ENCODE measurements at places on chromosomes 2 and 18.

DNA sequence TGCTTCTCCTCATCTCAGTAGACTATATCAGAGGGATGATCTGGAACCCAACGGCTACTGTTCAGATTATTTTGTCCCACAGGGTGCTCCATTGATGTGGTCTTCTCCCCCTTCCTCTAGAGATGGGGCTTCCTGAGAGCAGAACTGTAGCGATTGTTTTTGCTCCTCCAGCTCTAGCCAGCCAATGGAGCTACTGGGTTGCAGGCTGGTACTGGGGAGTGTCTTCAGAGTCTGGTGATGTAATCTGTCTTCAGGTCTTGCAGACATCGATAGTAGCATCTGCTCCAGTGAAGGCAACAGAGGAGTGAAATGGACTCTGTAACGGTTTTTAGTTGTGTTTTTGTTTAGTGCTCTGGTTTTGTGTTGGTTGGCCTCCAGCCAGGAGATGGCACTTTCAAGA lies 621.9 kb downstream of the RNF144A start:
- DNase-seq: no peak

GRCh38 chr18:33673689-33674088 lies 95.7 kb downstream of the ASXL3 start:
- no peak for DNase-seq

DNA sequence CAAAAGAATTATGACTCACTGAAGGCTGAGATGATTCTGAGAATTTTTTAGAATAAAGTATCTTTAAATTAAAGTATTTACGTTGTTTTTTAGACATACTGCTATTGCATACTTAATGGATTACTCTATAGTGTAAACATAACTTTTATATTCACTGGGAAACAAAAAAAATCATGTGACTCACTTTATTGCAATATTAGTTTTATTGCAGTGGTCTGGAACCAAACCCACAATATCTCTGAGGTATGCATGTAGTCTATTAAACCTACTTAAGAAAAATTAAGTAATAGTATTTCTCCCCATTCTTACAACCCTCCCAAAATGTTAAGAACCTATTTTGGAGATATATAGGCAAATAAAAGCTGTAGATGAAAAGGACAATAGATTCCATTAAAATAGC lies 142.9 kb upstream of the ZNF521 start:
- DNase-seq: no peak

- DNase-seq: no peak
Observed at GRCh38 chr2:19141234-19142004, 217.0 kb downstream of the OSR1 start.

DNA sequence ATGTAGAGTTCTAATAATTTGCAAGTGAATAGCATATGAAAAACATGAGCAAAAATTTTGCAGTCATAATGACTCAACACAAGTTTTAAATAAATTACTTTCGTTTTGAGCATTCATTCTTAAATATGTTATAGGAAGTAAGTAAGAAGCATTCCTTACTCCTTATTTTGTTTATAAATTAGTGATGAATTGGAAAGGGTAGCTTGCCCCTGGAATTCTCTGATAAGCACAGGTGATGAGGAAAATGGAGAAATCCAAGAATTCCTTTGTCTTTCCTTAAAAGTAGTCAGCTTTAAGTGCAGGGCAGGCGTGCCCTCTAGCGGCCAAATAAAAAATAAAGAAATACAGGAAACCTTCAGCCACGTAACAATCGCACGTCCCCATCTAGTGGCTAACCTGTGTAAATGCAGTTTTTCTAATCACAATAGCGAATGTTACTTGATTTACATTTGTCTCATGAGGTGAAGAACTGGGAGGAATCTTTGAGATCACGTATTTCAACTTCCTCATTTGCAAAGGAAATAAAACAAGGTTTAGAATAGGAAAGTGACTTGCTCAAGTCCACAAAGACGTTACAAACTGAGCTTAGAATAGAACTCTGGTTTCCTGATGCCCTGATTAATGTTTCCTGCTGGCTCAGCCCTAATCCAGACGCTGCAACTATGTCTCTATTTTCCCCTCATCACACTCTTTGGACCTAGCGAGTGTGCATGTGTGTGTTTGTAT lies 47.2 kb upstream of the ZNG1B start:
- DNase-seq: peak; percentile 20

DNA sequence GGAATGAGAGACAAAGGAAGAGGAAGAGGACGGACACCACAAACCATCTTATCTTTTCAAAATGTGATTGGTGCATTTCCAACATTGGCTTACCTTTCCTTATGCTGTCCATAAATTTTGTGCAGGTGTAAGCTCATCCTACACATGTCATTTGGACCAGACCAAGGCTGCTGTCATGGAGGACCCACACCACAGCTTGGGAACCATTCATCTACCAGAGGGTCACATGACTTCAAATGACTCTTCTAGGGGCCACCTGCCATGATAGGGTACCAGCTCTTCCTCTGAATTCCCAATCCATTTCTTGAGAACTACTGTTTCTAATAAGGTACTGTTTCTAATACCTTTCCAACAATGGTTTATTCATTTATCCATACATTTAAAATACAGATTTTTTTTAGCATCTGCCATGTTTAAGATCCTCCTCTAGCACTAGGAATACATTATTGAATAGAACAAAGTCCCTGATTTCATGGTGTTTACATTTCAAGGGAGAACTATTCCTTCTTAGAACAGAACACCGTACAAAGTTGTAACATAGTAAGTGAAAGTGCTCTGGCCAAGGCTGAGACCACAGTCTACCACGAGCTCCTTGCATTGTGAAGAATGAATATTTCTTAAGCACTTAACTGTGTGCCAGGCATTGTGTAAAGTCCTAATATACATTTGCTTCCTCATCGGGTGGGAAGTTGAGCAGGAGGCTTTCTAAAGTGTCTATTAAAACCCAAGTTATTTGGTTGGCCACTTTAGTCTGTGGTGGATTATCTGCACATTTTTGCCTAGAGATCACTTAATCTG lies 246.1 kb upstream of the FN1 start:
- DNase-seq: no peak

DNA sequence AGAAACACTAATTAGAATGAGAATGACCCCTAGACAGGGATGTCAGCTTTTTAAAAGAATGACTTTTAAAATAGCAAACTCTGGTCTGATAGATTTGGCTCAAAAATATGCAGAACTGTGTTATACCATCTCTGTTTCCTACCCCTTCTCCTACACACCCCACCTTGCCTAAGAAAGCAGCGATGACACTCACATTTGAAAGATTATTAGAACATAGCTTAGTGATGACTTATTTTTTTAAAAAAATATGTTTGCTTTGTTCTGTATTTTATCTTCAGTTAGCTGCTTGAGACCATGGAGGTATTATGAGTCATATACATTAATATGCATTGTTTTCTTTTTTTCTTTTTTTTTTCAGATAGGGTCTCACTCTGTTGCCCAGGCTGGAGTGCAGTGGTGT lies 176.7 kb upstream of the TPO start:
- no peak for DNase-seq

DNA sequence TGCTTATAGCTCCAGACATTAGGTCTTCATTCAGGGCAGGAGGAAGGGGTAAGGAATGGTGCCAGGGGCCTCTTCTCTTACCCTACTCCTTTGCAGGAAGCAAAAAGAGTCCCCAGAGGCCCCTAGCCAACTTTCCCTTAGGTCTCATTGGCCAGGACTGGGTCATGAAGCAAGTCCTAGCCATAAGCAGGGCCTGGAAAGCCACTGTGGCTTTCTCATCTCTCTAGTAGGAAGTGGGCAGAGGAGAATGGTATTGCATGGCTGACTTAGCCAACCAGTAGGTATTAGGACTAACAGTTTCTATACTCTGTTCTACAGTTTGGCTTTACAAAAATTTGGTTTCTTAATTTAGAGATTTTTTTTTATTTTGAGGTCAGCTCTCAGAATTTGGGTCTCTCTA lies 4.8 kb downstream of the FAM228A start:
- no peak for DNase-seq

GRCh38 chr18:50231621-50232020 lies 34.7 kb downstream of the CFAP53 start:
- no peak for DNase-seq

DNA sequence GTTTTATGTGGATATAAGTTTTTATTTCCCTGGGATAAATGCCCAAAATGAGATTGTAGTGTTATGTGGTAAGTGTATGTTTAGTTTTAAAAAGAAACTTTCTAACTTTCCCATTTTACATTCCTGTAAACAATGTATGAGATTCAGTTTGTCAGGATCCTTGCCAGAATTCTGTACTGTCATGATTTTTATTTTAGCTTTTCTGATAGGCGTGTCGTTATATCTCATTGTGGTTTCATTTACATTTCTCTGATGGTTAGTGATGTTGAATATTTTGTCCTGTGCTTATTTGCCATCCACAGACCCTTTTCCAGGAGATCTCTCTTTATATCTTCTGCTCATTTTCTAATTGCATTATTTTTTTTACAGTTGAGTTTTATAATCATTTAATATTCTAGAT lies 245.6 kb upstream of the CDH2 start:
- no peak for DNase-seq

DNA sequence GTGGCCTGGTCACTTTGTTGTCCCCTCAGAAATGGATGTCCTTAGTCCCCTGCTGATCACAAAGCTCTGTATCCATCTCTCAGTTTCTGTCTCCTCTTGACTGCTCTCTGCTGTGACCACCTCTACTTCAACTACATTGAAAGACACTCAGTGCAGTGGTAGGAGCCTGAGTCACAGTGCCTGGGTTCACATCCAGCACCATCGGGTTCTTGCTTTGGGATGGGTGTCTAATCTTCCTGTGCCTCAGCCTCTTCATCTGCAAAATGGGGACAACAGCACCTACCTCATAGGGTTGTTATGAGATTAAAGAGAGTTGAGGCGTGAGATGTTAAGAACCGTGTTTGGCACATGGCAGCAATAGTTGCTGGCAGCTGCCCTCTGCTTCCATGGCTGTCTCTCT lies 30.6 kb downstream of the YPEL5 start:
- DNase-seq: no peak

DNA sequence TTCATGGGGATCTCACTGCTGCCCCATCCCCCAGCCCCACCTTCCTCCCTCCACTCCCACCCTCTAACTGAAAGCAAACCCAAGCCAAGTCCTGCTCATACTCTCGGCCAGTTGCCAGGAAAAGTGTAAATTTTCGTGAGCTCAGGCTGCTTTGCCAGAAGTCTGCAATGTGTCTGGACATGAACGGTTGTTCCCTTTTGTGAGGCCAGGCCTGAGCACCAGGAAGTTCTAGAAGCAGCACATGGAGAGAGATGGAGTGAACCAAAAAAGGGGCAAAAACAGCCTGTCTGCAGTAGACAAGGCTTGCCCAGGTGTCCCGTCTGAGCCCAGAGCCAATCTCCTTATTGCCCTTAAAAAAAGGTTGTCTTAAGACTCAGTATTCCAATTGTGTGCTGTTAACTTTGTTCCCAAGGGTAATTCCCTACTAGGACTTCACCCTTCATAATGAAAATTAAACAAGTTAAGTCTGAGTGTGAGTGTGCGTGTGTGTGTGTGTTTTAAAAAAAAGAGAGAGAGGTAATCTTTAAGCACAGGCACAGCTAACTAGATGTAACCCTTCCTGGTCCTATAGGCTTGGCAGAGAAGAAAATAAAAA lies 247.1 kb downstream of the BCL11A start:
- DNase-seq: no peak

GRCh38 chr18:54946149-54946581 lies 13.1 kb downstream of the CCDC68 start:
- DNase-seq: no peak

DNA sequence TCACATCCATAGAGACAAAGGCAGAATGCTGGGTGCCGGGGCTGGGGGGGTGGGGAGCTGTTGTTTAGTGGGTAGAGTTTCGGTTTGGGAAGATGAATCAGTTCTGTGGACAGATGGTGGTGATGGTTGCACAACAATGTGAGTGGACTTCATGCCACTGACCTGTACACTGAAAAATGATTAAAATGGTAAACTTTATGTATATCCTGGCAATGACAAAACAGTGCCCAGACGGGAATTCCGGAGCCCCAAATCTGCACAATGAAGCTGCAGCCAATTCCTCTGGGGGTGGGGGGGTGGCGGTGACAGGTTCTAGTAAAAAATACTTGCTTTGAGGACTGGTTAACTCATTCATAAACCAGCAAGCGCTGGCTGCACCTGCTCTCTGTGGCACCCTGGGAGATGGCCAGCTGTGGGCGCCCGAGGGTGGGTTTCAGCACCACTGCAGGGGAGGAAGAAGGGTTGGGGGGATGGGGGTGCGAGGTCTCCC lies 81.8 kb upstream of the HPCAL1 start:
- no peak for DNase-seq

GRCh38 chr2:190582019-190582418 lies 47.5 kb upstream of the NEMP2 start:
- no peak for DNase-seq
